Type B pancreatic cell (in vitro differentiated cells): ENCODE measurements at places on chromosomes 7 and 10. TPM values are rescaled to one million over a fixed set of nuclear protein-coding genes. Genes with fewer than 3 reads are reported as not detected.
A peak's percentile ranks its signal among the peaks of the same experiment; 100 is the strongest.

GRCh38 chr10:132237871-132238270 lies 51.1 kb downstream of the DPYSL4 start:
- DNase-seq: no peak

DNA sequence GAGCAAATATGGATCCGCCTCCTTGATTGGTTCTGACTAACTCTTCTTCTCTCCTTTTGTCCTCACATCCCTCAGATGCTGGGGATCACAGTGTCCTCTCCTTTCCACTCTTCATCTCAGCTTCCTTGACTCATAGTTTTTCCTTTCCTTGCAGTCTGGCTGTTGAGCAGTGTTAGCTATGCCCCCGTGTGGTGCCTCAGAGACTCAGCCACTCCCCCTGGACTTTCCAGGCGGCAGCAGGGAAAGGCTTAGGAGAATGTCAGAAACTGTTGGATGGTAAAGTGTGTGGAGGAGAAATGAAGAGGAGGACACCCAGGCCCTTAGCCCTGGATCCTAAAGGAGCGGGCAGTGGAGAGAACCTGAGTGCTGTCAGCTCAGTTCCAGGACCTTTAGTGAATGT lies 267.5 kb downstream of the CELF2 start:
- DNase-seq: no peak

- DNase-seq: no peak
These were observed 50.5 kb downstream of the MALSU1 start for GRCh38 chr7:23349484-23350157.

DNA sequence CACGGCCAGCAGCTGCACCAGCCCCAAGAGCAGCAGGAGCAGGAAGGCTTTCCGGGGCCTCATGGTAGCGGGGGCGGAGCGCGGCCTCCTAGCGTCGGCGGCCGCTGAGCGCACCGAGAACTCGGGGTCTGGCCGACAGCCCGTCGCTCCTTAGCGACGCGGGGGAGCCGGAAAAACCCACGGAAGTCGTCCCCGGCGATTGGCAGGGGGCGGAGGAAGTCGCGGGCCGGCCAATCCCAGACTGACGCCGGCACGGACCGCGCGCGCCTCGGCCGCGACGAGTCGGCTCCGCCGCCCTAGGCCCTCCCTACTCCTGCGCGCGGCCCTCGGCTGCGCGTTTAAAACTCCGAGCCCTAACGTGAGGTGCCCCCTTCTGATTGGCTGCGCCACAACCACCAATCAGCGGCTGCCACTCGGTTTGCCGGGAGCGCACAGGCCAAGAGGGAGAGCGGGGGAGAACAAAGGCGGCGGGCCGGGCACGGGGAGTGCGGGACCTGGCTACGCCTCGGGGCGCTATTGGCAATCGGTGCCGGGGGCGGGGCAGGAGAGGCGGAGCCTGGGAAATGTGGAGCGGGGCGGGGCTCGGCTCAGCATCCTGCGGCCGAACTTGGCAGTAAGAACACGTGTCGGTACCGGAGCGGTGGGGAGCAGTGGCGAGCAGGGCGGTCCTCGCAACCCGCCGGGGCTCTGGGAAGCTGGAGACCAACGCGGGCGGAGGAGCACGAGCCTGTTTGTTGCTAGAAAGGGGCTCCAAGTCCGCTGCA lies at the start of gene PDIA4:
Gene PDIA4 (minus strand): TSS at position 160 of the 764 bp plus-strand sequence. CDS start 97 bp downstream, at position 63.
- DNase-seq: peak; percentile 100

GRCh38 chr7:7235347-7235746 lies 53.0 kb downstream of the C1GALT1 start:
- DNase-seq: no peak

DNA sequence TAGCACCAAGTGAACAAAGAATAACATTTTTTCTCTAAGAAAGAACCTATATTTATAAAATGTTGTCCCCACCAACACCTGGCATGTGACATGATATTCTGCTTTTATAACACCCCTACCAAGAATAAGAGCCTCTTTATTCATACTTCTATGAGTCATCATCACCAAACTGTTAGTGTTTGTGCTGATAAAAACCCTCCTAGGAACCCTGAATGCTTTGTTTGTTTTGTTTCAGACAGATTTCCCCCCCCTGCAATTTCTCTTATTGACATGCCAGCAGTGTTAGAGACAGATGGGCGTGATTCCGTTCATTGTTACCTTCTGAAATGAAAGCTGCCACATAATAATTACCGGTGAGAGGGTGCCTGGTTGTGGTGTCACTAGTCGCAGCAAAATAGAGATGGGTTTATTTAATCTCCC lies 651.1 kb downstream of the SORCS1 start:
- DNase-seq: no peak

DNA sequence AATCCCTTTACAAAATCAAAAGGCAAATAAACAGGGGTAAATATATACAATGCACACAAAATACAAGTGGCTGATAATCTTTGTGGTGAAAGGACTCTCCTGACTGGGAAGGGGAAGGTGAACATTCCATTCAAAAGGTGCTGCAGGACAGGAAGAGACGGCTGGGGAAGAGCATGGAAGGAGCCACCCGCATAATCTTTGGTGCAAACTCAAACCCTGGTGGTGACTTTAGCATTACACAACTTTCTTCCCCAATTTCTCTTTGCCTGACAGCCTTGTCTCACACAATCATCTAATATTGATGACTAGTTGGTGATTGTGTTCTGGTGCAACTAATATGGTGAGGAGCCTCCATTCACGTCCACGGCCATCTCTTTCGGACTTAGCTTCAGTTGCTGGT lies 117.0 kb upstream of the EGFR start:
- DNase-seq: no peak

GRCh38 chr10:60944058-60944909 lies at the start of gene RHOBTB1:
Gene RHOBTB1, minus strand, starts transcription at chr10:60944185. Its CDS starts 32,643 bp downstream, at chr10:60911542.
- peak; percentile 86 for DNase-seq

DNA sequence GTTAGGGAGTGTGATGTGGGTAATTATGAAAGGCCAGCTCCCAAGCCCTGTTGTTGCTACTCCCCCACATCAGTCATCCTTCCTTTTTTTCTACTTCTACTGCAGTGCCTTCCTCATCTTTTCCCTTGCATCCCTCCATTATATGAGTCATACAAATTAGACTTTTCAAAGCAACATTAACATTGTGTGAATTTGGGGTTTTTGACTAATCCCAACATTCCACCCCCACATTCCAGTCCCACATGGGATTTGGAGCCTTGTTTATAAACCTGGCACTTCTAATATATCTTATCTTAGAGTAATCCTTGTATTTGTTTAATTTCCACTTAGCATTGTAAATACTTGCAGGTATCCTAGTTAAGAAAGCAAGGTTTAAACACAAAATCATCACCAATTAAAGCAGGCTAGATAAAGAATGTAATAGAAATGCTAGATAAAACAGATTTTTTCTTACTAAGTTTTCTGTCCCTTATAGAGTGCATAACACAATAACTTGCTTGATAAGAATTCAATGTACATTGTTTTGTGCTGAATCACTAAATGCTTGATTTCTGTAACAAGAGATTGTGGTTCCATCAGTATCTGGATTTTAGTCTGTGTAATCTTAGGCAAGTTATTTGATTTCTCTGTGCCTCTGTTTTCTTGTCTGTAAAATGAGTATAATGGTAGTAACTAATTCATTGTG lies 165.8 kb downstream of the CFTR start:
- DNase-seq: no peak

GRCh38 chr10:86630079-86630478 lies 24.3 kb upstream of the OPN4 start:
- DNase-seq: no peak

DNA sequence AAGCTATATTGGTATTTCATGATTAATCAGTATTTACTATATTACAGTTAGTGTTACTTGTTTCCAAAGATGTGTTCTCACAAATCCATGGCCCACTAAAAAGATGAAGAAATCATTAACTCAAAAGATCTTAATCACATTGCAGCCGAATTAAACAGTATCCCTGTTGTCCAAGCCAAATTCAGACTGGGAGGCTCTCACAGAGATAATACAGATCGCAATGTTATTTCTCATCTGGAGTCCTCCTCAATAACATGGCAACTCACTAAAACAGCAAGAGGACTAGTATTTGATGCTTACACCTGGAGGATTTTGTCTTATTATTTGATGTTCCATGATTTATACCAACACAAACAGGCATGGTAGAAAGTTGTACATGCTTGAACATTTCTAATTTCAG lies 23.4 kb downstream of the CYP51A1 start:
- no peak for DNase-seq

DNA sequence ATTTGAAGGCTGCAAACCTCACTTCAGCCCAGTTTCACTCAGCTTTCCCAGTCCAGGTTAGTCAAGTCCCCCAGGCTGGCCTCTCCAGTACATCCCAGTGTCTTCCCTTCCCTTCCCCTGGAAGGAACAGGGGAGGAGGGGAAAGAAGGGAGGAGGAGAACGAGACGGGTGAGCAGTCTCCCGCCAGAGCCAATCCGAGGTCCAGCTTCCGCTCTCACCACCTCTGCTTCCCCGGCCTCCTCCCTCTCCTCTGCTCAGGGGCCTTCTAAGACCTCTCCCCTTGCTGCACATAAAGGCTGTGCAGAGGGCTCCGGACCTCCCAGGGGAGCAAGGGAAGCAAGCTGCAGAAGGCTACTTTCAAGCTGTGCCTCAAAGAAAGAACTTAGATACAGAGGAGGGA lies 4.1 kb downstream of the ATG9B start:
- no peak for DNase-seq

- DNase-seq: no peak
These were observed 682.5 kb downstream of the LRMDA start for GRCh38 chr10:76113952-76114351.

DNA sequence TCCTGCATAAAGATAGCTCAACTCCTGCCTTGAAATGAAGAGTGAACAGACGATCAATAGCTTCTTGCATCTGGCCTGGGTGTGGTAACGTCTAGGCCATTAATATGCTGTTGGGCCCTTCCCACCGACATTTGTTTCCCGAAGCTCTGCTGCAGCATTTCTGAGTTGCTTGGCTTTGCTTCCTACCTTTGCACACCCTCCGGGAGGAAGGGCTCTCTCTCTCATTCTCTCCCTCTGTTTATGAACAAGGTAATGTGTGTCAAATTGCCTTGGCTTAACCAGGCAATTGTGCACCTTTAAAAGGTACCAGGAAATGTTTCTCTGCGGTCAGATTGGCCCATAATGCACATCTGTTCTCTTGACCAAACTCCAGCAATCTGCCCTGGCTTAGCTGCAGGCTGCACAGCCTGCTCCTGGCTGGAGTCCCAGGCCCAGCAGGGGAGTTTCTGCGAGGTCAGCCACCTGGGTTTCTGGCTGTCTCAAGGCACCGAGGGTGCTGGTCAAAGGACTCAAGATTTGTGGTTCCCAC lies 223.7 kb downstream of the SNX10 start:
- DNase-seq: no peak

- DNase-seq: no peak
These were observed 53.9 kb downstream of the CUBN start for GRCh38 chr10:17075533-17076359.

DNA sequence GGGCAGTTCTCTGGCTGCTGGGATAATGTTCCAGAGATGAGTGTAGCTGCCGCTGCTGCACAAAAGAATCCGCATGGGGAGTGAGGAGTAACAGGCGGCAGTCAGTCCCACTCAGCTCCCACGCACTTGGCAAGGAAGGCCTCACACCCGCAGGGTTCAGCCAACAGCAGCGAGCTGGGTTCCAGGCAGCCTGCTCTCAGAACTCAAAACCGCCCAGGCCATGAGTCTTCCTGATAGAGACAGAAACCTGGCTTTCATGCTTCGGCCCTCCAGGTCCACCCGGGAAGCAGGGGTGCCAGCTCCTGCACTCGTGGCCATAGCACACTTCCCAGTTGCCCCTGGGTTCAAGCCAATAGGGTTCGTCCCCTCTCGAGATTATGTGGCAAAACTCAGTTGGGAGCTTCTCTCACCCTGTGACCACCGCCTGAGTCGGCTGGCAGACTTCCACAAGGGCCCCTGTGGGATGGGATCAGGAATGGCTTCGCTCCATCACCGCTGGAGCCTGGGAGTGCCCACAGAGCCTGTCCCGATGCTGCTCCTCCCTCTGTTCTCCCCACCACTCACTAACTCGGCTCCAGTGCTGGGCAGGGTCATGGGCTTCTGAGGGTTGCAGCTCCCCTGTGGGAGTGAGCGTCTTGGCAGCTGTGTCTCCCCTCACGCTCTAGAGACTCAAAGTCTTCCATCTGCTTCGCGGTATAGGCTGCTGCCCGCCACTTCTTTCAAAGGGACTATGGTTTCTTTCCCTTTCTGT lies 20.6 kb downstream of the CLRN3 start:
- peak; percentile 65 for DNase-seq

- DNase-seq: no peak
These were observed 22.7 kb downstream of the FAM53B start for GRCh38 chr10:124721330-124722045.

- DNase-seq: peak; percentile 67
These were observed 226.1 kb downstream of the GLRX3 start for GRCh38 chr10:130362308-130362761.

DNA sequence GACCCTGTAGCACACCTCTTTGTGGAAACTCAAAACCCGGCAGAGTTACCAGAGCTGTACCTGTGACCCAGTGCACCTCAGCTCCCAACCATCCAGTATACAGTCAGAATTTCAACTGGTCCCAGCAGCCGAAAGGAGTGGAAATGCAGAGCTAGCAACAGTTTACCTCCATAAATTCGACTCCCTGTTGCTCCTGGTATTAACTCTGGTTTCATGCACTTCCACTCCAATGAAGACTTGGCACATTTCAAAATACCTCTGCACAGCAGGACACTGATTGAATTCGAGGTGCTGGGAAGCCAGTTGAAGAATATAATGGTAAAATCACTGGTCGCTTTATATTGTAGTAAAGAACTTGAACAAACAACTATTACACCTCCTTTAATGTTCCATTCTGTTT lies 17.9 kb upstream of the TIAL1 start:
- no peak for DNase-seq

The GNG11 gene
- total RNA-seq: 6.7 TPM in 1 of 2 replicates, not detected in the other

The STRIP2 gene
- 1.00 and 8.7 TPM in 2 replicates for total RNA-seq

The ANKRD1 gene
- total RNA-seq: 2.1 and 3.3 TPM in 2 replicates
